Dorsolateral prefrontal cortex (tissue), 122 donors: ENCODE measurements at places on chromosomes 7 and 10.

DNA sequence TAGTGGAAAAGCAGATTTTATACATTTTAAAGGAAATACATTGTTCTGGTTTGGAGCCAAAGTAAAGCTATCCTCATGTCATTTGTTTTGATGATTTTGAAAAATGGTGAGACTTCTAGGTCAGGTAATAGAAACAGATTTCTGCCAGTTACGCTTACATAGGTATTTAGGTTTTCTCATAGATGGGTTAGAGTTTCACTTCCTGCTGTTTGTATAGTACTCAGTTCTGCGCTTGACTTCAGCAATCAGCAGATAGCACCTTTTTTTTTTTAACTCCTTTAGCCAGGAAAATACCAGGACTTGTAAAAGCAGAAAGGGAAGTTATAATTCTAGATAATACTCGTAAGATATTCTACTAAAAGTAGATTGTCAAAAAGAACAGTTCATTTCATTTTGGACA is 209.8 kb upstream of the POM121L12 start:
- no peak for DNase-seq

DNA sequence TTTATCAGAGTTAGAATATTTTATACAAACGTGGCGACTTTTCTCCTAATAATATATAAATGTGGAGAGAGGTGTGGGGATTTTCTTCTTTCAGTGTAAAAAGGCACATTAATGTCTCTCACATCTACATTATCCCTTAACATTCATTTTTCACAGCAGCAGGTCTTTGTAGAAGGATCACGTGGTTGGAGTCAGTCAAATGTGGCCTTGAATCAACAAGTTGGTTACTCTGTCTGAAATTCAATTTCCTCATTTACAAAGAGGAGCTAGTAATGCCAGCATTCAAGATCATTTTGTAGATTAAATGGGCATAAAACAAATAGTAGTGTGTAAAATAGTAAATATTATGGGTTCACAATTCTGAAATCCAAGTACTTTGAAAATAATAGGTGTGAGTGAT is 183.1 kb upstream of the SEMA3E start:
- no peak for DNase-seq

GRCh38 chr7:46663025-46663424 is 742.0 kb upstream of the IGFBP3 start:
- no peak for DNase-seq

- no peak for DNase-seq
Observed at GRCh38 chr7:102319671-102320070, 33.0 kb downstream of the SH2B2 start.

DNA sequence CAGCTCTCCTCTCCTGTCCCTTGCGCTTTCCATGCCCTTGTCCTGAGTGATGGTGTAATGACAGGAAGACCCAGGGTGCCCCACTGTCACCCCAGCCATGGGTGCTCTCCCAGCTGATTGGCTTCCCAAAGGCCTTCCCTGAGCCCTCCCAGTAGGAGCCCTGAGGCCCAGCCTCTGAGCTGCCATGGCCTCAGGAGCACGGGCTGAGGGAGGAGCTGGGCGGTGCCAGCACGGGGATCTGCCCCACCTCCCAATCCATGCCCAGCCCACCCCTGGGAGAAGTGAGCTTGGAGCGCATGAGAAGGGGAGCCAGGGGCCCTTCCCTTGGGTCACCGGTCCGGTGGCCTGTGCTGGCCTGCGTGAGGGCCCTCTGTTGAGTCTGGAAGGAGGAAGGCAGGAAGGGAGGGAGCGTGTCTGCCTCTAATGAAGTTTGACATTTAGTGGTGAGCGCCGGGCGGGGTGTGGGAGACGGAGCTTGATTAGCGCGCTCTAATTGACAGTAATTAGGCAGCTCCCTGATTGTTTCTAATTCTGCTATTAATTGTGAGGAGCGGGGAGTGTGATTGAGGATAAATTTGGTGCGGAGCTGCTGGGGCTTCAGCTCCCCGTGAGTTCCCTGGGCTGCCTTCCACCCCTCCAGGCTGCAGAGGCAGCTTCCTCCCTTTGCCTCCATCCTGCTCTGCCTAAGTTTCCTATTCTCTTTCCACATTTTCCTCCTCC is 28.3 kb downstream of the GBX1 start:
- no peak for DNase-seq

GRCh38 chr10:97511711-97512440 is 13.2 kb downstream of the UBTD1 start:
- DNase-seq: no peak

GRCh38 chr7:14275356-14275755 is 285.9 kb upstream of the ETV1 start:
- DNase-seq: no peak

GRCh38 chr7:135811506-135811905 is 62.9 kb upstream of the FAM180A start:
- DNase-seq: no peak

DNA sequence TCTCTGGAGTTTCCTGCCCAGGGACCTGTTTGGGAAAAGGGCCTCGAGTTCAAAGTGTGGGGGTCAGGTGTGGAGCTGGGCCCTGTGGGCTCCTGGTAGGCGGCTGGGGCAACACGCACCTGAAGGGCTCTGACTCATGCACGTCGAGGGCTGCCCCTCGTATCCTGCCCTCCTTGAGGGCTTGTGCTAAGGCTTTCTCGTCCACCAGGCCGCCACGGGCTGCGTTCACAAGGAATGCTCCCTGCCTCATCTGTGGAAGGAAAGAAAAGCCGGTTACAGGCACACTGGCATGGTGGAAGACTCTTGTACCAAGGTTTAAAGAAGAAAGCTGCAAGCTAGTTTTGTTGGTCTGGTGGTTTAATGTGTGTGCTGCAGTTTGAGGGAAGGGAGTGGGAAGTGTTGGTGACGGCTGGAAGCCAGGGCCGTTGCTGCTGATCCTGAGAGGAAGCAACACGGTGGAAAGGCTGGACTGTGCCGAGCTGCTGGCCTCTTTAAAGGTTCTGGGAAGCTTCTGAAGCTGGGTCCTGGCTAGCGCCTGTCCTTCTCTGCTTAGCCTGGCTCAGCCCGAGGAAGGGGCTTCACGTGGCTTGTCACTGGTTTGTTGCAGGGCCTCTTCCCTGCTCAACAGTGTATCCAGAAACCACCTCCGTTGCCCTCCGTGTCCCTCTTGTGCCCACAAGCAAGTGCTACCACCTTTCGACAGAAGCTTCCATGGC is 52.0 kb downstream of the ZRANB1 start:
- DNase-seq: no peak

- DNase-seq: no peak
Observed at GRCh38 chr7:18829858-18830285, 287.6 kb downstream of the TWIST1 start.

DNA sequence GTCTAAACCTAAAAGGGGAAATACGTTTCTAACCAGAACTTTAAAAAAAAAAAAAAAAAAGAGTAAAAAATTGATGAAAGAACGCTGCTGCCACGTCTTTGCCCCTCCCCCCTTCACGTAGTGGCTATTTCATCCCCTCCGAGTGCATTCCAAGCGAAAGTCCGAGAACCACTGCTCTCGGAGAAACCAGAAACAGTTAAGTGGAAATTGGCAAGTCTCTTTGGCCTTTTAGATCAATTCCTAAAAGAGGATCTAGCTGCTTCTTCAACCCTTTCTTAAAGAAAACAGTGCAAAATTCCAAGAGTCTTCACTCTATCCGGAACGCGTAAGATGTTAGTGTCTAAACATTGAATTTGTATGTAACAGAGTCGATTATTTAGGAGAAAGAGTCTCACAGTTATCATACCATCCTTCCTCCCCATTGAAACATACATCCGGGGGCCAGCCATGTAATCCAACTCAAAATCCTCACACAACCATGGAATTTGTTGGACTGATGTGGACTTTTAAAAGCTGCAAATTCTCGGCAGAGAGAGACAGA is 1.1 kb downstream of the P4HA1 start:
- DNase-seq: no peak

GRCh38 chr10:128908099-128908498 is 558.9 kb upstream of the MGMT start:
- DNase-seq: no peak

GRCh38 chr7:112540839-112541577 is 60.2 kb downstream of the LSMEM1 start:
- DNase-seq: no peak

- DNase-seq: no peak
Observed at GRCh38 chr10:11193001-11193551, 175.4 kb downstream of the CELF2 start.

GRCh38 chr10:49518982-49519578 is 19.8 kb downstream of the ERCC6 start:
- no peak for DNase-seq

DNA sequence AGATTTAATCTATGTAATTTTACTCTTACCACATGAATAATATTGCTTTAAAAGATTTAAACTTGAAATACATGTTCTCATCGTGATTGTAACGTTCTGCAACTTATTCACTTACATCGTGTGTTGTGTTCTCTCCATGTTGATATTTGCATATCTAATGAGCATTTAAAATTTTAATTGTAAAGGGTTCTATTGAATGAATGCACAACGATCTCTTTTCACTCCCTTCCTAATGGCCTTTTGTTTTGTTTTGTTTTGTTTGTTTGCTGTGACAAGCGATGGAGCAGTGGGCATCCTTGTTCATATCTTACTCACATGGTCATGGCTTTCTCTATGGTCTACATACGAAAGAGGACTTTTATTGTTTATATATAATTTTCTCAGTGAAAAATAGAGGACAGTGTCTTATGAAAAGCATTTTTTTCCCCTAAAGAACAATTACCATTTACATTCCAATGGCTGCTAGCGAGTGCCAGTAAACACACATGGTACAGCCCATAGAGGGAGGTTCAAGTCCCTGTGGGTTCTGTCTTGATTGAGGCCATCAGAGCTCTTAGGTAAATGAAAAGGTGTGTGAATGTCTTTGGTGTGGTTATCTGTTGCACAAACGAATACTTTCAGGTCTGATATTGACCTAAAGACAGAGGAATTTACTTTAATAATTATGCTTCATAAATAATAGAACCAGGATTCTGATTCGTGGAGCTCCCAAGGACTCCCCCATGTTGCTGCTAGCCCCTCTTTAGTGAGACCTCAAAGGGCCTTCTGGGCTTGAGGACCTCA is 32.4 kb downstream of the BTBD16 start:
- DNase-seq: no peak

DNA sequence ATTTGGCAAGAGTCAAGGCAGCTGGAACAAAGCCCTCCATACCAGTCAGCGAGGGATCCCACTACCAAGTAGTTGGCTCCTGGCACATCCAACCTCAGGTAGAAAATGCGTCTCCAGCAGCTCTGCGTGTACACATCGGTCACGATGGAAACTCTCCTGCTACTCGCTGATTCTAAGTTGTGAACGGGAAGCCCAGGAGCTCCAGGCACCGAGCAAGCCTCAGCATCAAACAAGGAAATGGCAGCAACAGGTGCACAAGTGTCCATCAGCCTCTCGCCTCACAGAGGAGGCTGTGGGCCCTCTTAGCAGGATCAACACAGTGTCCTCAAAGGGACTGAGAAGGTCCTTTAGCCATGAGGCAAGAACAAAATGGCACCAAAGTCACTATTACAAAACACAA is 127.0 kb downstream of the TCERG1L start:
- DNase-seq: peak; percentile 10

GRCh38 chr10:15334650-15335323 is 36.3 kb downstream of the FAM171A1 start:
- no peak for DNase-seq

- no peak for DNase-seq
Observed at GRCh38 chr10:123354521-123354920, 200.3 kb downstream of the BUB3 start.

- no peak for DNase-seq
Observed at GRCh38 chr7:80429181-80429580, 82.7 kb downstream of the GNAT3 start.

- no peak for DNase-seq
Observed at GRCh38 chr10:71300555-71301370, 18.3 kb upstream of the SLC29A3 start.

DNA sequence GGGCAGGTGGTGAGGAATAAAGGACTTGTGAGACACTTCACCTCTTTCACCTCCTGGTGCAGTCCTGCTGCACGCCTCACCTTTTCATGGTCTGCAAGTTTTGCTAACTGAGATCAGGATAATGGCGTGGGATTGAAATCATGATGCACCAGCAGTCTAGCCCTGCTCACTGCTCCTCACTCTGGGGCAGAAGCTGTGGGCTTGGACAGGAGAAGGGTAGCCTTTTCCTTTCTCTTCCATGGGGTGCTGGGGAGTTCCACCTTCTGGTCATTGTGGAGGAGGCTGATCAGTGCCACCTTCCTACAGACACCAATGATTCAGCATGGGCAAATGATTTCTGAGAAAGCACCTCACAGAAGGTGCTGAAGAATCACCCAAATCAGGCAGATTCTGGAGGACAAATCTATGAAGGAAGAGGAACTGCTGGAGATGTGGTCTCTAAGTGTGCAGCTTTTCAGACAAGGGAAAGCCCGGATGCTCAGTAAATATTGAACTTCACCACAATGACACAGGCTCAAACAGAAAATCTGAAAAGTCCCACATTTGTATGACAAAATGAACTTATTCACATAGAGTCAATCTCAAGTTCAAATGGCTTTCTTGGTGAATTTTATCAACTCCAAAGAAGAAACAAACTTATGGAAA is 19.7 kb downstream of the MBL2 start:
- no peak for DNase-seq

DNA sequence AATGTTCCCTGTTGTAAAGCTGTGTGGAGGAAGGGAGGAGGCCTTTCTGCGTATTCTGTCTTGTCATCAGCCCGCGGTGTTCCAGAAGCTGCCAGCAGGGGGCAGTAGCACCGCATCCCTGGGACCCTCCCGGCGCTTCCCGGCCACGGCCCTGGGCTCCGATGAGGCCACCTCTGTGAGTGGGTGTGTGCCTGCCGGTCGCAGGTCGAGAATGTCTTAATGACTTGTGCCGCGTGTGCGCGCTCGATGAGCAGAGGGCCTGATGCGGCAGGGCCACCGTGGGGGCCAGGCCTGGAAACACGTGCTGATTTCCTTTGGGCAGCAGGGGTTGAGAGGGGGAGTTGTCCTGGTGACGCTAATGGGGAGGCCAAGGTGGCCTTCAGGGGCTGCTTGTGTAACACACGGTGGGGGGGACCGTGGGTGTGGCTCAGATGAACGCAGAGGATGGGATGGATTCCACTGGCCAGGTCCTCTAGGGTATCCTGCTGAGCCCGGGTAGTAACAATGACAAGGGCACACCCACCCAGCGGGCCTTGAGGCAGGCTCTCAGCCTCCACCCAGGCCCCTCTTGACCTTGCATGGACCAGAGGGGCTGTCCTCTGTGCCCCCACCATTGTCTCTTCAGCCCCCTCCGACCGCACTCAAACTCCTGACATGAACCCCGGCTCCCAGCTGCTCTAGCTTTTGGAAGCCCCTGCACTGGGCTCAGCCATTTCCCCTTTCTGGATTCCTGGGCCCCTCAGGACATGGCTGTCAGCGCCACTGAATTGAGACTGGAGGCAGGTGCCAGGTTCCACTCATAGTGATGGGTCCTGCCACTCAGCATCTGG is 135.9 kb upstream of the PODXL start:
- peak; percentile 79 for DNase-seq

GRCh38 chr7:129859183-129859582 is 93.6 kb downstream of the UBE2H start:
- no peak for DNase-seq

GRCh38 chr7:67588631-67589030 is 592.0 kb downstream of the TYW1 start:
- peak; percentile 62 for DNase-seq
